Hematopoietic multipotent progenitor cell treated with erythropoietin and hydrocortisone succinate and interleukin-3 and kit ligand, for 15 days (in vitro differentiated cells): ENCODE measurements at places on chromosomes 4 and X.

- DNase-seq = no peak
Observed at GRCh38 chr4:155072417-155072816, 136.0 kb upstream of the NPY2R start.

- no peak for DNase-seq
Observed at GRCh38 chr4:75666299-75666698, 6.9 kb downstream of the G3BP2 start.

GRCh38 chr4:171484681-171485080, 328.5 kb upstream of the GALNTL6 start:
- no peak for DNase-seq

- no peak for DNase-seq
Observed at GRCh38 chrX:42535233-42535632, 242.7 kb downstream of the PPP1R2C start.

DNA sequence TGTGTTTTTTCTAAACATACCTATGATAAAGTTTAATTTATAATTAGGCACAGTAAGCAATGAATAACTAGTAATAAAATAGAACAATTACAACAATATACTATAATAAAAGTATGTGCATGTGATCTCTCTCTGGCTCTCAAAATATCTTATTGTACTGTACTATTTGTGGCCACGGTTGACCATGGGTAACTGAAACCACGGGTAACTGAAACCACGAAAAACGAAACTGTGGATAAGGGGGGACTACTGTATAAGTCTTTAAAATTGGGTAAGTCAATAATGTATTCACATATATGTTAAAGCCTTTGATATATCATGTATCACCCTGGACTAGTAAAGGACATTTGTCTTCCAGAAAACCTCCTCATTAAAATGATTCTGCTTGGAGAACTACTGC, 20.0 kb downstream of the TMEM154 start:
- no peak for DNase-seq

- no peak for DNase-seq
Observed at GRCh38 chrX:118577041-118577440, 81.4 kb downstream of the DOCK11 start.
